ENCODE measurements at places on chromosomes 1 and 21.

- DNase-seq: peak; percentile 82
Observed at GRCh38 chr1:26279456-26280332, at the start of gene SH3BGRL3. TSS of gene SH3BGRL3 (plus strand) at chr1:26280086. CDS start at chr1:26280156, 70 bp downstream.

- DNase-seq: no peak
Observed at GRCh38 chr1:238647877-238648276, 738.5 kb upstream of the CHRM3 start.

DNA sequence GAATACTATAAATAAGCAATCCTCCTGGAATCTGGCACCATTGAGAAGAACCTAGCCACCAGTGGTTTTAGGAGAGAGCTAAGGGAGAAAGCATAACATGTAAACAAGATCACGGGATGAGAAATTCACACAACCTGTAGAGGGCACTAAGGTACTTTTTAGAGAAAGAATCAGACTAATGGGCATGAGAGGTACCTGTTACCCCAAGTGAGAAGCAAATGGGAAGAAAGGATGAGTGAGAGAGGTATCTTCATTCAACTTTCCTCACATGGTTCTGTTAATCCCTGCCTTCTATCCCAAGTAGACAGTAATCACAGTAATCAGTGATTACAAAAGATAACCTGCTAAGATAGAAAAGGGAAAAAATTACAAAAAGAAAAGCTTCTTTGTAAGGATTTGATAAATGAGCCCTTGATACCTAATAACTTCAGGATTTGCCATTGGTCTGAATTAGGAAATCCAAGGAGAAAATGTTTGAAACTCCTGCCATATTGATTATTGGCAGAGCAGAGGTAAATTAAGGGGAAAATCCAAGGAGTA lies 251.1 kb upstream of the ADGRL2 start:
- no peak for DNase-seq

DNA sequence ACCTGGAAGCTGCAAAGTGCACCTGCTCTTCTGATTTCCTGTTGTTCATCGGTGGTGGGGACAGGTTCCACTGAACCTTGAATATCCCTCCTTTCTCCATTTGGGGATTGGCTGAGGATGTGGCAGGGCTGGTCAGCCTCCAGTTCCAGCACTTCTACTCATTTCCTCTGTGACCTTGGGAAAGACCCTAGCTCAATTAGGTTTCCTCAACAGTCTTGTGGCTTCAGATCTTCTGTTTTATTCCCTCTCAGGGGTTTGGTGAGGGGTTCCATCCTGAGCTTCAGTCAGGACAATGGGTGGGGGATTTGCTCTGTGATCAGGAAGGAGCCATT lies 317.1 kb upstream of the PROX1 start:
- DNase-seq: no peak

DNA sequence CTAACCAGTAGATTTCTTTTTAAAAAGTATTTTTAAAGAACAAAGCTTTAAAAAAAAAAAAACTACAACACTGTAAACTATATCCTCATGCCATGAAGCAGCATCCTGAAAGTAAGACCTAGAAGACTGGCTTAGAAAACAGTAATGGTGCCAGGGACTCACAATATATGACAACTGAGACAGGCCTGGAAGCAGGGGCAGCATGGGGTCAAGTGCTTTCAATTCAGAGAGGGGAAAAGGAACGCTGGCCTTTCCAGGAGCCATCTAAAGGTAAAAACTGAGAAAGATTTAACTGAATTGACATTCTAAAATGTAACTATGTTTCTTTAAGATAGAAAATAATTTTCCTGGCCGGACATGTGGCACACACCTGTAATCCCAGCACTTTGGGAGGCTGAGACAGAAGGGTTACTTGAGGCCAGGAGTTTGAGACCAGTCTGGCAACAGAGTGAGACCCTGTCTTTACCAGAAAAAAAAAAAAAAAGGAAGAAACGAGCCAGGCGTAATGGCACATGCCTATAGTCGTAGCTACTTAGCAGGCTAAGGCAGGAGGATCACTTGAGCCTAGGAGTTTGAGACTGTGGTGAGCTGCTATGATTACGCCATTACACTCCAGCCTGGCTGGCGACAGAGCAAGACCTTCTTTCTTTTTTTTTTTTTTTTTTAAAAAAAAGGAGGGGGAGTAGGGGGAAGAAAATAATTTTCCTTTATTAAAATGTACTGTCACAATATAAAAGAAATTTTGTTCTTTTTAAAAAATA lies 54.1 kb downstream of the SLC35D1 start:
- DNase-seq: no peak

DNA sequence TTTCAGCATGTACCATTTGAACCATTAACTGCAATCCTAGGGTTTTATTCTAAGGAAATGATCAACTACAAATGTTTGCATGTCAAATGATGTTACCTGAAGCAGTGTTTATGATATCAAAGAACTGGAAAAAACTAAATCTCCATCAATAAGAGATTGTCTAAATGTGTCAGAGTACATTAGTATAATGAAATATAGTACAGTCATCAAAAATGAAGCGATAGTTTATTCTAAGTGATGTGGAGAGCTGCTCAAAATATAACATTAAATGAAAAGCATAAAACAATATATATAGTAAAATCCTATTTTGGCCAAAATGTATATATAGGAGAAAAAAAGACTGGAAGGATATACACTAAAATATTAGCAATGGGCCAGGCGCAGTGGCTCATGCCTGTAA lies 24.0 kb downstream of the AKNAD1 start:
- DNase-seq: no peak

DNA sequence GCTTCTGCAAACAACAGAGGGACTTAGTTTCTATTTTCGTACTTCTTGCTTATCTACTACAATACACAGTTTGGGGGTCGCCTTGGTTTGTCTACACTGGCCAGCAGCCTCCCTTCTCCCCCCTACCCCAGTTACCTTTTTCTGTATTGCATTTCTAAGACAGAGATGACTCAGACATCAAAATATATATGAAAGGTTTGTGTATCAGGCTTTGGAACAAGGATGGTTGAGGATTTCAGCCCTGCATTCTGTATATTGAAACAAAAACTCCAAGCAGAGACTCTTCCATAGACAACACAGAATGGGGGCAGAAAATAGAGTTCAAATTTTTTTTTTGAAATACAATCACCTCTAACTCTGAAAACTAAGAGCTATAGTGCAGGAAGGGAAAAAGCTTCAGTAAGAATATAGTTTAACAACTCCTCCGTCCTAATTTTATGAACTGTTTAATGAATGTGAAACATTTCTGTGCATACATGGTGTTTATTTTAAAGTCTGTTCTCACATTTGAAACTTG lies 1.9 kb downstream of the SAMD13 start:
- DNase-seq: no peak

DNA sequence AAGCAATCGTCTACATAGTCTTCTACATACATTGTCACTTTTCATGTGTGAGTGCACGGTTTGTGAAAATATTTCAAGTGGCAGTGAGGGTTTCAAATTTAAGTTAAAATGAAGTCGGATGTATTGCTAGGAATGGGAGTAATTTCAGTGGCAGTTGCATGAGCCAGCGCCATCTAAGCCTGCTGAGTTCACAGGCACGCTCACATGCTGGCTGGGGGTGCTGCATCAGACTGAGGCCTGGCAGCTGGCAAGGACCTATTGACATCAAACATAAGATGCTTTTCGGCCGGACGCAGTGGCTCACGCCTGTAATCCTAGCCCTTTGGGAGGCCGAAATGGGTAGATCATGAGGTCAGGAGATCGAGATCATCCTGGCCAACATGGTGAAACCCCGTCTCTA lies 80.7 kb downstream of the UBE4B start:
- no peak for DNase-seq

GRCh38 chr1:40931601-40932000 lies 47.9 kb upstream of the CTPS1 start:
- DNase-seq: no peak

- no peak for DNase-seq
Observed at GRCh38 chr1:107252271-107252670, 111.4 kb downstream of the NTNG1 start.

DNA sequence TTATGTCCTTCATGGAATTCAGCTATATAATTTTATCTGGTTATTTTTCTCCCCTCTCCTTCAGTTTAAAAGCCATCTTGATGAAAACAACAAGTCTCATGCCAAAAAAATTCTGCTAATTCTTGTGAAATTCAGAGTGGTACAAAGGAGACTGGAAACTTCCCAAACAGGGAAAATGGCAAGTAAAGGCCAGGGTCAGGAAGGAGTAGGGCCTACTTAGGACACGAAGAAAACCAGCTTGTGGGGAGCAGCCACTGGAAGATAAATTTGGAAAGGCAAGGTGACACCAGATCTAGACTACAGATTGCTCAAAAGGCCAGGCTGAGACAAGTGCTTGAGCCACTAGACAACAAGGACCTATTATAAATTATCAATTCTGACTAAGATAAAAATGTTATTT lies 6.4 kb downstream of the TSTD1 start:
- DNase-seq: no peak

- DNase-seq: no peak
Observed at GRCh38 chr1:92362970-92363369, 64.1 kb downstream of the RPAP2 start.

- DNase-seq: no peak
Observed at GRCh38 chr1:11311816-11312755, 39.1 kb downstream of the UBIAD1 start.

- no peak for DNase-seq
Observed at GRCh38 chr1:39378377-39378776, 113.1 kb upstream of the BMP8A start.
